ENCODE measurements at places on chromosomes 16 and 17.

- DNase-seq = no peak
Observed at GRCh38 chr17:31693433-31694220, 165.4 kb downstream of the COPRS start.

DNA sequence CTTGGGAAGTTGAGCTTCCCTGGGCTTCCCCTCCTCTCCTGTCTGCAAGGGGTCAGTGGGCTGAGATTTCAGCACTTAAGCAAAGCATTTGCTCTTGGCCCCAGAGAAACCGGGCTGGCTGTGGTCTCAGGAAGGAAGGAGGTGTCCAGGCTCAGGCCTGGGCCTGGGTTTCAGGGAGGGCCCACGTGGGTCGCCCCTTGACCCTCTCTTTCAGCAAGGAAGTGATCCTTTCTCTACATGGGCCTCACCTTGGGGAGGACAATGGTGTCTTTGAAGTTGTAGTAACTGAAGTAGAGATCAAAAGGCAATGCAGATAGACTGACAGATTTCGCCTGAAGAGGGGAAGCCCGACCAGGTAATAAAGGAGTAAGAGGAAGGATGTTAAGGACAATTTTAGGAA, 2.7 kb downstream of the NOD2 start:
- DNase-seq = no peak

DNA sequence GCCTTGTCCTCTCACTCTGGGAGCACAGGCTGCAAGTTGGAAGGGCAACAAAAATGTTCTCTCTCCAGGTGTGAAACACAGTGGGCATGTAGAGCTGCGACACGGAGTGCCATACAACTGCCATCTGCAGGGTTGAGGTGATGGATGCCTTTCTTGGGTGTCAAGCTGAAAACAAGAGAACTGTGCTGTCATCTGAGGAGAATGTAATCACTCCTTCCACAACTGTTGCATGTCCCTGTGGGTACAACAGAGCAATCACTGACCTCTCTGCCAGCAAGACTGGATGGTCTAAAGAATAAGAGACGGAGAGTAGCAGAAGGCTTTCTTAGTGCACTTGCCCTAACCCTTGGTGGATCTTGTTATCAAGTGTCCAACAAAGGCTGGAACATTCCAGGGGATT, 29.2 kb downstream of the SLFN11 start:
- no peak for DNase-seq

DNA sequence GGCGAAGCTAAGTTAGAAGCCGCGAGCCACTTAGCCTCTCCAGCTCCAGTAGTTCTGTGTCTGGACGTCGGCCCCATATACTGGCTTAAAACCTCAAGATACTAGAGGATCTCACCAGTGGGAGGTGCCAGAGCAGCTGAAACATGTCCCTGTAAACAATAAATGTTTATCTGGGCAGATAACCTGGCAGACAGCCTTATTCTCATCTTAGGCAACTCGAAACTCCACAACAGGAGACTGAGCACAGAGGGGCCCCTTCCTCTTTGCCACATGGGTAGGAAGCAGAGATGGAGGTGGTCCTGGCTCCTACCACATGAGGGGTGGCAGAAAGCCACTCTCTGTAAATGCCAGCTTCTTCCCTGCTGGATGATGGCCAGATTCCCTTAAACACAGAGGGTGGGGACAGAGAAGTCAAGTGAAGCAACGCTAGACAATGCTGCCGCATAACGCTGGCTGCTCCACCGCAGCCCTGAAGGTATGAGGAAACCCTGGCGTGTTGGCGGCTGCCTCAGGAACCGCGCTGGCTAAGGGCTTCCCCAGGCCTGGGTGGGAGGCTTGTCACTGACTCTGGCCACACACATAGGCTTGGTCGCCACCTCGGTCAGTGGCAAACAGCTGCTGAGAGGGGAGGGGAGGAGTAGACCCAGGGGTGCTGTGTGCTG, 67.9 kb downstream of the HIC1 start:
- no peak for DNase-seq

DNA sequence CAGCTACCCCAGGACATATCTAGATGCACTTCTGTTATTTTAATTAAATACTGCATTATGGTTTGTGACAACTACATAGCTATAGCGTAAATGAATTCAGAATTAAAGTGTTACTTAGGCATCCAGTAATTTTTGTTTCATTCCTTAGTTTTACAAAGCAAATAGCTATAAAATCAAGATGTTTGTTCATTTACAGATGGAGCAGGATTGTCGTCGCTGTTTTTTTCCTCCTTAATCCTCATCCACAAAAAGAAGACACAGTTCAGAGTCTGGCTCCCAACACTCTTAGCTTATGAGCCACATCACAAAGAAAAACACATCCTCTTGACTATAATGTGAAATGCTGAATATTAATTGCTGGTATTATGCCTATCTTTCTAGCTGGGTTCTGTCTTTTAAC, 43.7 kb downstream of the SNX11 start:
- DNase-seq = no peak

DNA sequence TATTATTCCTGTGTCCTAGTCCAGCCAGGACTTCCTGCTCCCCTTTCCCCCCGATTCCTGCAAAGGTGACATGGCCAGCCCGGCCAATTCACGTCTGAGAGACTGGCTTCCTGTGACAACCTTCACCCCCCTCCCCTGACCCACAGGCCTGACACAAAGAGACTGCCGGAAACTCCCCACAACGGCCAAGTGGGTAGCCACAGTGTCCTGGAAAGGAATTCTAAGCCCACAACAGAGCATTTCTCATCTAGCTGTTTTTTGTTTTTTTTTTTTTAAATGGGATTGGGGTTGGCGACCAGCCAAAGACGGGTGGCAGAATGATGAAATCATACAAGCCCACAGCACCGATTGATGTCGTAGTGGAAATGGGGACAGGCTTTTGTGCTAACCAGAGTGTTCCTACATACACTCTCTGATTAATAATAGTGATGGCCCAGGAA, 2.8 kb upstream of the XAF1 start:
- peak; percentile 42 for DNase-seq

DNA sequence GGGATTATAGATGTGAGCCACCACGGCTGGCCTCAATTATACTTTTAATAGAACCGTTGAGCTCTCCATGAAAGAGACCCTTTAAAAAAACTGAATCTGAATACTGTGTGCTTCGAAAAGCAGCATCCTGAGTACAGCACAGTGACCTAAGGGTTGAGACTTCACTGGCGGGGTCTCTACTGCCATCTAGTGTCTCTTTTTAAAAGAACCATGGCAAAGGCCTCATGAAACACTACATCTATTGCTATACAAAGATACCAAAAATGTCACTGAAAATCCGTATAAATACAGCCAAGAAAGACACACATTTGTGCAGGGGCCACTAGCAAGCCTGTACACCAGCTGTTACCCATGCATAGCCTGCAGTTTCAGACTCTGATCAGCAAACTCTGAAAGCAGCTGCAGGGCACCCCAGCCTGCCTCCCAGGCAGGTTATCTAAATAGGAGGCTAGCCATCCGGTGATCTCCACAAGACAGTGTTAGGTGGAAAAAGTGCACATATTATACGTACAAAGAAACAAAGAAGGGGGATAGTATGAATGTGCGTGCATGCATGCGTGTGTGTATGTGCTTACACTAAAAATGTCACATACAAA, 35.3 kb downstream of the NPLOC4 start:
- peak; percentile 31 for DNase-seq

GRCh38 chr16:75264457-75264998, 13.1 kb upstream of the BCAR1 start:
- DNase-seq = no peak

GRCh38 chr16:86118467-86119307, 219.7 kb downstream of the IRF8 start:
- no peak for DNase-seq

DNA sequence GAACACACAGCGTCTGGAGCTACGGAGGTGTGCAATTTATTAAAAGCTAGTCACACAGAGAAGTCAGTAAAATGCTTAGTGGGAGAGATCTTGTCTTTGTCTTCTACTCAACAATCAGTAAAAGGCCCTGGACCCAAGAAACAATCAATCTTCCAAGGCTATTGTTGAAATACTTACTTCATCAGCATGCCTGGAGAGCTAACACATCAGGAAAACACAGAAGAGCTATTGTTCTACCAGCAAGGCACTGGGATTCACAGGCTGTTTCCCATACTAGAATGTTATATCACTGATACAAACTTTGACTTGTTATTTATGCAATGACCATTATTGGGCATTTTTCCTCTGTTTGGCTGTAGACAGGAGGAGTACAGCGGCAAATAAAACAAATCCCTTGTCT, 247.8 kb upstream of the ERCC4 start:
- DNase-seq = no peak

DNA sequence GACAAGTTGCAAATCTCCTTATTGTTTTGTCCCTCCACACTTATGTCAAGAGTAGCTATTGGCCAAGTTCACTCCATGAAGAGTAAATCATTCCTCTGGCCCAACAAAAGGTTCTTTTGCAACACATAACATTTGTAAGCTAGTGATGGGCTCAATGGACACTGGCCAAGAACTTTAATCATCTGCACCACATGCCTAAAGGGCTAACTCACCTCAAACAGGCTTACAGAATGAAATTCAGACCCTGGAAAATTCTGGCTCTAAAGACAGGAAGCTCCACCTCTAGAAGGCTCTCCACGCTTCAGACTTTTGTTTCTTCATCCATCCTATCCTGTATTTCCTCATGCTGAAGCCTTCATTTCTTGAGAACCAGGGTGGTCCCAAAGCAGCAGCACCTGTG, 10.9 kb upstream of the ANKFN1 start:
- no peak for DNase-seq
